ENCODE measurements at places on chromosomes 5 and 9.
A peak's percentile ranks its signal among the peaks of the same experiment; 100 is the strongest.

- DNase-seq, result peak; percentile 11
Observed at GRCh38 chr5:169650701-169651331, 13.7 kb downstream of the DOCK2 start.

DNA sequence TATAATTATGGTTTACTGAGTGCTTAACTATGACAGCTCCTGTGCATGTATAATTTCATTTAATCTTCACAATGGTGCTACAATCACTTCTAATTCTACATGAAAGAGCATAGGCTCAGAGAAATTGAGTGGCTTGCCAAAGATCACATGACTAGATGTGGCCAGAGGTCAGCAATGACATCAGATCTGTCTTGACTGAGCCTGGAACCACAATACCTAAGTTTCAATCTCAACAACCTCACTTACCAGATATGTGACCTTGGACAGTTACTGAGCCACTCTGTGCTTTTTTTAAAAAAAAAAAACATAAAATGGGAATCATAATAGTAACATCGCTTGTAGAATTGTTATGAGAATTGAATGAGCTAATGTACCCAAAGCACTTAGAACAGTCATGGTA is 130.7 kb downstream of the TRIM32 start:
- DNase-seq, result no peak

DNA sequence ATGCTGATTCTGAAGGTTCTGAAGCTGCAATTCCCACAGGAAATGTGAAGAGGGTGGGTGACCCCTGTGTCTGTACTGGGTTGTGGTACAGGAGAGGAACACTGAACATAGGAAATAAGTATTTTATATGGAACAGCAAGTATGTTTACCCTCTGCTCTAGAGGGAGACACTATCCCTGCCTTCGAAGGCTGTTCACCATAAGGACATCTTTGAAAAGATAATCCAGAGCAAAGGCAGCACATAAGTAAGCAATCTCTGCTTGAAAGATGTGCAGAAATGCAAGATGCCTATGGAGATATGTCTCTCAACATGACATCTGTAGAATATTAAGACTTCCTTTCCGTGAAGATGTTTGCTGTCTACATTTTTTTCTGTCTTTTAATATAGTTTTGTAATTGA is 184.4 kb upstream of the EFNA5 start:
- no peak for DNase-seq

DNA sequence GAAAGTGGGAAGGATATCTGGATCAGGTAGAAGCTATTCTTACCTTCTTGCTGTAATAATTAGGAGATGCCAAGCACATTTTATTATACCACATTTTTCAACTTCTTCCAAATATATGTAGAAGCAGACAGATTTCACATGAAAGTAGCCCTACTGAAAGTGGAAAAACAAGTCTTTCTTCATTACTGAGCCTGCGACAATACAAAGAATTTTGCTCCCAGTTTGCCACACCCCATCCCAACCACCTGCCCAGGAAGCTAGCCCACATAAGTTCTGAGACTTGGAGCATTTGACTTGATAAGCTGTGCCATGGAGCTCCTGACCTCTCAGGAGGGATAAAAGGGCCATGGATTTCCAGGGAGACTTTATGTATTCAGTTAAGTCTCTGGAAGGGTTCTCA is 249.1 kb upstream of the ADCY2 start:
- DNase-seq, result no peak

DNA sequence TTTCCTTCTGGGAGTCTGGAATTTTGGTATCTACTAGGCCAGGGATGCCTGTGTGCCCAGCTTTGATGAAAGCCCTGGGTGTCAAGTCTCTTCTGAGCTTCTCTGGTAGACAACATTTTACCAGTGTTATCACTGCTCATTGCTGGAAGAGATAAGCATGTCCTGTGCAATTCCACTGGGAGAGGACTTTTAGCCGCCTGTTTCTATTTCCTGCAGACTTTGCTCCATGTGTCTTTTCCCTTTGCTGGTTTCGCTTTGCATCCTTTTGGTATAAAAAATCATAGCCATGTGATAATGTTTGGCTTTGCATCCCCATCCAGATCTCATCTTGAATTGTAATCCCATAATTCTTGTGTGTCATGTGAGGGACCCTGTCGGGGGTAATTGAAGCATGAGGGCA is 163.2 kb downstream of the SLC28A3 start:
- DNase-seq, result no peak

DNA sequence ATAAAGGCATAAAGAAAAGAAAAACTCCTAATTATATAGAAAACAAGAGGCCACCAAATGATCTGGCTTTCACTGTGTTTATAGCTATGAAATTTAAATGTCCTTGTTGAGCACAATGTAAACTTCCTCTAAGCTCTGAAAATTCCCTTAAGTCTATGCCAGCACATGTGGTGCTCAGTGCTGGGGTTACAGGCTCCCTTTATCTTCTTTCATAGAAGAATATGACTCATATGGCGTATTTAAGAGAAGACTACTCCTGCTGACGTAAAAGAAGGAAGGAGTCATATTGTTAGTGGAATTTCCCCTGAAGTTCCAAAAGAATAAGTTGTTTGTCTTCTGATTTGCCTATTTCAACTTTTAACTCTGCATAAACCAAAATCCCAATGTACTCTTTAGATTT is 30.4 kb downstream of the RNF145 start:
- DNase-seq, result peak; percentile 55

GRCh38 chr5:14753292-14753691 is 88.8 kb downstream of the OTULIN start:
- DNase-seq, result no peak

DNA sequence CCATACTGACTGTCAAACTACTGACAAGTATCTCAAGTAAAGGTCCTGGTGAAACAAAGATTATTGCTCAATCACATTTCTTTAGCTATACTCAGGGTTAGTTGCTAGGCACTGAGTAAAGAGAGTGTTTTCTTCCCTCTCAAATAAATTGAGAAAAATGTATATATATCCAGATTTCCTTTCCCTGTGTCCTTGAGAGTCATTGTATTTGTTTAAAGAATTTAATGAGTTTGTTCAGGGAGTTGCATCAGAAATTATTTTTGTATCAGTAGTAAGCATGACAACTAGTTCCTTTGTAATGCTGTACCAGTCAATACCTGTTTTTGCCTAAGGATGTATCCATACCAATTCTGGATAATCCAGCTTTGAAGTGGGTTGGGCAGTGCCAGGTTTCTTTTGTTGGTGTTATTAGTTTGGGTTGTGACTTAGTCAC is 3.2 kb upstream of the ANKHD1 start:
- DNase-seq, result no peak

DNA sequence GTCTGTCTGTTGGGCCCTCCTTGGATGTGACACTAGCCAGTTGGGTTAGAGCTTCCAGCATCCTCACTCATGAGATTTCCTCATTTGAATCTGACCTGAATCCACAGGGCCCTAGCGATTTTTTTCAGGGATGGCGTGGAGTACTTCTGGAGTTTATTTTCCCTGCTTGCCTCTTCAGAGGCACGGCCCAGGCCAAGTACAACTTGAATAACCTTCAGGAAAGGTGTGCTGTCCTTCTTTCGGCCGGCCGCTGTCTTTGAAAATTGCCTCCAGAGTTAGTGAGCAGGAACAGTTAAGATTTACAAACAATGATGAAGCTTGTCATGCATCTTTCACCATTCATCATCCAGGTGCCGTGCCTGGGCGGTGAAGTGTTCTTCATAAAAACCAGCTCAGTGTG is 49.5 kb upstream of the DMRT3 start:
- DNase-seq, result no peak

DNA sequence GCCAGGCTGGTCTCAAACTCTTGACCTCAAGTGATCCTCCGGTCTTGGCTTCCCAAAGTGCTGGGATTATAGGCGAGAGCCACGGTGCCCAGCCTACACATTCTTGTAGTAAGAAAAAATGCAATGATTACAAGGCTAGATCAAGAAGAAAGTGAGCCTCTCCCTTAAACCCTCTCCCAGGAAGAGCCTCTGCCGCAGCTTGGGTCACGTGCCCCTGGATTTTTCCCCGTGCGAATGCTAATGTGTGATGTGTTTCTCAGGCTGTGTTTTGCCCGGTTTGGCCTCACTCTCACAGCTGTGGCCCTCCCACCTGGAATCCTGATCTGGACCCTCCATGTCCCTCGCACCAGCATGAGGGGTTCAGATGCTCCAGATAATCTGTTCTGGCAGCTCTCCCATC is 6.9 kb downstream of the PLPP7 start:
- no peak for DNase-seq

GRCh38 chr5:20224046-20224445 is 236.0 kb upstream of the CDH18 start:
- DNase-seq, result no peak

DNA sequence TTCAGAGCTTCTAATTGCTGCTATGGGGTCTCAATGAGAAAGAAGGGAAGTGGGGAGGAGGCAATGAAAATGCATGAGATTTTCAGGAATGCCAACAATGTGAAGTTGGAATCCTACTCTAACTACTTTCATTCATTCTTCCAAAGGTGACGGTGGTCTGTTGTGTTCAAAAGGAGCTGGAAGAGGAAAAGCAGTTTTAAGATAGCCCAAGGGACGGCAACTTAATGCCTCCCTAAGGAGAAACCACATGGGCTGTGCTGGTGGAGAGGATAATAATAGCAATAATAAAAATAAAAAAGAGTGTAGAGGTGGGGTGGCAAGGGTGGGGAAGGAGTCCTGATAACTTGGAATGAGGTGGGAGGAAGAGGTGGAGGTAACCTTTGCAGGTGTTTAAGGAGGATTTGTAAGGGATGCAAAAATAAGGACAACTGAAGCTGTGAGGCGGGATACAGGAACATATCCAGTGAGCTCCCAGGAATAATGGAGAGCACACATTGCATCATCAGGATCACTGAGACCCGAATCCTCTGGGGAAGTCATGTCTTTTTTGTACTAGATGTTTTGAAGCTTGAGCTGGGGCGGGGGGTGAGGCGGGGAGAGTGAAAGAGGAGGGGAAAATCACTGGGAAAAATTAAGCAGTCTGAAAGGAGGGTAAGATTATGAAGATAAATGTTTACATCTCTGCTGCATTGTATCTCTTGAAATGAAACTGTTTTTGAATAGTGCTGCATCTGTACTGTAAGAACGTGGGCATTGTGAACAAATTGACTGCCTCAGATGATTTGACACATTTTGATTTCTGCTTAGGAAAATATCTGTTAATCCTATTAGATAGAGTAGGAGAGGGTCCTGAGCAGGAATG is 120.1 kb upstream of the TMEM161B start:
- no peak for DNase-seq

DNA sequence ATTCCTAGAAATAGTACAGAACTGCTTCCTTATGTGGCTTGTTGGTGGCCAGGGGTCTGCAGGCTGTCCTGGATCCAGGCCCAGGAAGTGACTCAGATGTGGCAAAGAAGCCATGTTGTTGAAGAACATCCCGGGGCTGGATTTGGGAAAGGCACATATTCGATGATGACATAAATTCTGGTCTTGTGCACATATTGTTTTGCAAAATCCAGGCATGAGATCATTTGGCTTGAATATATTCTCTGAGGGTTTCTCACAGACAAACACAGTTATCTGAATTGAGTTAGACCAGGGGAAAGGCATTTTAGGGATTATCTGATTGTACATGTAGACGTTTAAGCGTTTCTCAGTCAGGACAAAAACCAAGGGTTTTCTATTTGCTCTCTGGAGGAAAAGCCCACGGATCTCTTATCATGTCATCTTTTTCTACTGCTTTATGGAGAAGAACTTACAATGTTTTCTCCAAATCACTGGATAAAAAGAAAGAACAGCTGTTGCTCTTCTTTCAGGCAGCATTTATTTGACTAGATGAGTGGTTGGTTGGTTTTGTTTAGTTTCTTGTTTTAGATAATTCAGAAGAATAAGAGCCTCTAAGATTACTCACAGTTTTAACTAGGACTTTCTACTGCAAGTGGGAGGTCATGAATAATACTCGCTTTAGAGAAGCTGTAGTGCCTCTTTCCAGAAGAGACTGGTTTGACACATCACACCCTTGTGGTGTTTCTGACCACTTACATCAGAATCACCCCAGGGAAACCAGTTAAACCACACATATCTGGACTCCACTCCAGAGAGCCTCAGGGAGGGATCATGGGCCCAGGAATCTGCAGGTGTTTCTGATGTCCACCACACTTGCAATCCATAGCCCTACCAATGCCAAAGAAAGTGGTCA is 29.5 kb upstream of the LHFPL2 start:
- DNase-seq, result peak; percentile 99

- no peak for DNase-seq
Observed at GRCh38 chr5:39235648-39236047, 16.3 kb upstream of the FYB1 start.
